ENCODE measurements at places on chromosomes 11 and 22. TPM values are rescaled to one million over a fixed set of nuclear protein-coding genes. Genes with fewer than 3 reads are reported as not detected.

The CABP7 gene
- 0.14 TPM for polyA plus RNA-seq

The SHISA8 gene
- 0.39 TPM for polyA plus RNA-seq

The TSGA10IP gene
- polyA plus RNA-seq: 0.30 TPM

DNA sequence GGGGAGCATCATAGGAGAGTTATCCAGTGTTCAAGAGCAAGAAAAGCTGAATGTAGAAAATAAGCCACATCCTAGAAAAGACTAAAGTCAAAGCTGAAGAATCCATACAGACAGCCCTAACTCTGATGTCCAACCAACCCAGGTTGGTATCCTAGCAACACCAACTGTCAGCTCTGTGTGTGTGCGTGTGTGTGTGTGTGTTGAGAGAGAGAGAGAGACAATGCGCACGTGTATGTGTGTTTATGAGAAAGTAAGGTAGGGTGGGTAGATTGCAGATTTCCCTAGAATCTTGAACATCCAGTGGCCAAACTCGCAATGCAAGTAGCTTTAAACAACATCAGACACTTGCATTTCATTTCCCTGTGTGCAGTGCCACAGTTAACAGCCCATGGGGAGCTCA is 274.9 kb downstream of the FAM181B start:
- DNase-seq: no peak

DNA sequence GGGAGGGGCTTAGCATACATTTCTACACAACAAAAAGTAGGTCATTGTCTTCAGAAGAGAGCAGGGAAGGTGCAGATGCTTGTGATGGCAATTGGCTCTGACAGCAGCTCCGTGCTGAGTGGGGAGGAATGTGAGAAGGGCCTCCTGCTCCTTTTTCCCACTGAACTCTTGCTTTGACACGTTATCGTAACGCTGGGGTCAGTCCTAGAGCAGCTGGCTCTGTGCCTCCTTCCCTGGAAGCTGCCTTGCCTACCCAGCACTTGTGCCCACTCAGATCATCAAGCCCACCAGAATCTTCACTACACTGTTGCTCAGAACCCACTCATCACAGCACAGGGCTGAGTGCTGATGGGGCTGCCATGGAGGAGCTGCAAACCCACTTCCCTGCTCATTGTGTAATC is 14.9 kb upstream of the NAV2 start:
- no peak for DNase-seq

- no peak for DNase-seq
Measured at GRCh38 chr22:27460591-27461347, 340.8 kb downstream of the MN1 start.

The OR52H1 gene
- not detected for polyA plus RNA-seq

The MS4A4A gene
- polyA plus RNA-seq: 7.5 TPM

GRCh38 chr11:1822648-1823375 is 12.0 kb upstream of the SYT8 start:
- no peak for DNase-seq

The OR52A5 gene
- polyA plus RNA-seq: not detected

DNA sequence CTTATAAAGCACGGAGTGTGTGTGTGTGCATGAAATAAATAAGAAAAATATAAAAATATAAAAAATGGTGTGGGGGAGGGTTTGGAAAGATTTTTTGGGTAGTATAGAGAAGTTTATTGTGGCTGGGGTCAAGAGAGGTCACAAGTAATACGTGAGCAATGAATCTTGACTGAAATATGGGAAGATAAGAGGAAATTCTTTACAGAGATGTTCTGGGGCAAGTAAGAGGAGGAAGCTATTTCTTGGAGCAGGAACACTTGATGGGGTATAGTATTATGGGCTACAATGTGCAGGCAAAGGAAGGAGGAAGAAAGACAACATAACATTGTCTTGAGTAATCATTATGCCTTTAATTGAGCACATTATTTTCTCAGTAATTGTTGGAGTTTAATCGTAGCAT is 2.1 kb downstream of the HBD start:
- no peak for DNase-seq

The BTG4 gene
- polyA plus RNA-seq: not detected

- DNase-seq: no peak
Measured at GRCh38 chr11:46099963-46100316, 21.3 kb downstream of the PHF21A start.

- DNase-seq: no peak
Measured at GRCh38 chr22:42000466-42000865, 1.9 kb downstream of the WBP2NL start.

DNA sequence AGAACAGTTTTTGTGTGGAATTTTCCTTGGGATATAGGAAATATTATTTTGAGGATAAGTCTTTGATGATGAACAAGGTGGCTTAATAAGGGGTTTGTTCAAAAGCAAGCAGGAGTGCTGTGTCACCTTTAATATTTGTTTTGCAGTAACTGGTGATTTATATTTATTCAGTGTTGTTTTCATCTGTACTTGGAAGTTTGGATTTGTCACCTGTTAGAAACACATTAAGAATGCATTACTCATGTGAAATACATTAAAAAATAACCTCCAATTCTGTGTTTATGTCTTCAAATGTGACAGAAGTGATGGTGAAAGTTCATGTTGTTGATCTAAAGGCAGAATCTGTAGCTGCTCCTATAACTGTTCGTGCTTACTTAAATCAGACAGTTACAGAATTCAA is 70.5 kb downstream of the DKK3 start:
- DNase-seq: no peak

DNA sequence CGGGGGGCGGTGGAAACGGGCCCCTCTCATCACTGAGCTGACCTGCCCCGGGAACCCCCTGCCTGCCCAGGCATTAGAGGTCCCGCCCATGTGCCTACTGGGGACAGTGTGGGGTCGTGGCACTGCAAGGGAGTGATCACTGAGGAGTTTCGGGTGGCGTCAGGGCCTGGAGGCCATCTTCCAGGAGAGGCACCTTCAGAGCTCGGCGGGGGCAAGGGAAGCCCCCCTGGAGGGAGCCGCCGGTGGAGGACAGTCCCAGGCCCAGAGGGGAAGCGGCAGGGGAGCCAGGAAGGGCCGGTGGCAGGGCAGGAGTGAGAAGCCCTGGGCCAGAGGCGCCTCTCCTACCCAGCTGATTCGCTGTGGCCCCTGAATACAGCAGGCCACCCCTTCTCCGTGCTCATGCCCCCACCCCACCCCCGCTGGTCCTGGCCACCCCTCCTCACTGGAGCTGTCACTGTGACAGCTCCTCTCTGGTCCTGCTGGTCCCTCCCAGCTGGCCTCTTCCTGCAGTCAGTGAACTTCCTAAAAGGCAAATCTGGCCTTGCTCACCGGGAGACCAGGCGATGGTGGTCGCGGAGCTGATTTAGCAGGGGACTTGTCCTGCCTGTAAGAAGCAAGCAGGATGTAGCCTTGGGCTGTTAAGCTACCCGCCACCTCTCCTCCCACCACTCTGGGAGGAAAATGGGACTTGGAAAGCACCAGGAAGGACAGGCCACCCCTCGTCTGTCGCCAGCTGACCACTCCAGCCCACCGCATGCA is 2.0 kb upstream of the MAPK11 start:
- DNase-seq: no peak

GRCh38 chr11:7381937-7382336 is 103.4 kb upstream of the OLFML1 start:
- DNase-seq: no peak

DNA sequence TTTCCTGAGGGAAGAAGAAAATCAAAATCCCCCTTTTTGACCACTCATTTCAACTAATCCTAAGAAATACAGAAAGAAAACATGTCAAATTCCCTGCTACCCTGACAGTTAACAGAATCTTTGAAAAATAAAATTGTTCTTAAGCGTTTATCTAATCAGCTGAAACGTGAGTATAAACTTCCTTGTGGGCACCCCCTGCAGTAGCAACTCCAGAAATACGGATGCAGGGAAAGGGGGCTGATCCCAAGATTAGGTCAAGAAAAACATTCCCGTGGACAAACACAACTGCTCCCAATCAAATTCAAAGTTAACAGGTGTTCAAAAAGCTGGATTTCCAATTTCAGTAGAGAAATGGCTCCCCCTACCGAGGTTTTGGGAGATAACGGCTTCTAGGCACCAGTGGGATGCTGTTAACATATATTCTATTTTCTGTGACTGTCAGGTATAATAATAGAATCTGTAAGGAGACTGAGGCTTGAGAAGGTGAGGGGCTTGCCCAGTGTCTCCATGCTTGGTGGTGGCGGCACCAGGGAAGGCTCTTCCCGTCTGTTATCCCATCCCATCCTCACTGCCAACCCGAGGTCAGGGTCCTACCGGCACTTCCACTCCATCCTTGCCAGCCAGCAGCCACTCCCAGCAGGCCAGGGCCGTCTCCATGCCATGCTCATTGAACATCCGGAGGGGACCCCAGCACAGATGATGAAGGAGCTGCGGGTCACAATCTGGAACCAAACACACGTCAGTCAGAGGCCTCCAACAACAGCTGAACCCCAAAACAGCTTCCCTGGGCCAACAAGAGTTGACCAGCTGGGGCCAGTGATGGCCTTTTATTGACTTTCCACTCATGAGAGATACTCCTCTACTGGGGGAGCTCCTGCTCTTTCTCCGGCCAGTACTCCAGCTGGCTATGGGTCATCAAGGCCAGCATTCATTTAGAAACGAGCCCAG is 32.0 kb upstream of the SERPIND1 start:
- DNase-seq: no peak

The TBX10 gene
- 0.11 TPM for polyA plus RNA-seq

DNA sequence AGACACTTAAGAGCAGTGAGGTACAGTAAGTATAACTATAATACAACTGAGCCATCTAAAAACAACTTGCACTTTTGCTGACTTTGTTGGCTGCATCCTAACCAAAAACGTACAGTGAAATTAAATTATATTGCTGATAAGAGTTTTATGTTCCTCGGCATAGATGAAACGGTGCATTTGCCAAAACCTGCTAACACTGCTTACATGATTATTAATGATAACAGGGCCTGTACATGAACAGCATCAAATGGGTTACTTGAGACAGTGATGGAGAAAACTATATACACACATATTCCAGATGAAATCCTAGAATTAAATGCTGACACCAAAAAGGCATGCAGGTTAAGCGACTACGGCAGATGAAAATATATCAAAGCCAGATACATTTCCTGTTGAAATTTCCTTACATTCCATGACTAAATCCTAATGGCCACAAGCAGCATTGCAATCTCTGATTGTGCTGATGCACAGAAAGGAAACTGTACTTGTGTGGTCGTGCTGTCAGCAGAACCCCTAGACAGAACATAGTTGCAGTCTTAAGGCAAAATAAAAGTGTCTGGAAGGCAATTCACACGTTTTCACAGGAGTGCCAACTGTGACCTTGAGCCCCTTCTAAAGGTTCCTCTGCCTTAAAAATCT is 143.9 kb downstream of the CADM1 start:
- no peak for DNase-seq

- no peak for DNase-seq
Measured at GRCh38 chr22:38305471-38306448, 11.5 kb downstream of the CSNK1E start.

DNA sequence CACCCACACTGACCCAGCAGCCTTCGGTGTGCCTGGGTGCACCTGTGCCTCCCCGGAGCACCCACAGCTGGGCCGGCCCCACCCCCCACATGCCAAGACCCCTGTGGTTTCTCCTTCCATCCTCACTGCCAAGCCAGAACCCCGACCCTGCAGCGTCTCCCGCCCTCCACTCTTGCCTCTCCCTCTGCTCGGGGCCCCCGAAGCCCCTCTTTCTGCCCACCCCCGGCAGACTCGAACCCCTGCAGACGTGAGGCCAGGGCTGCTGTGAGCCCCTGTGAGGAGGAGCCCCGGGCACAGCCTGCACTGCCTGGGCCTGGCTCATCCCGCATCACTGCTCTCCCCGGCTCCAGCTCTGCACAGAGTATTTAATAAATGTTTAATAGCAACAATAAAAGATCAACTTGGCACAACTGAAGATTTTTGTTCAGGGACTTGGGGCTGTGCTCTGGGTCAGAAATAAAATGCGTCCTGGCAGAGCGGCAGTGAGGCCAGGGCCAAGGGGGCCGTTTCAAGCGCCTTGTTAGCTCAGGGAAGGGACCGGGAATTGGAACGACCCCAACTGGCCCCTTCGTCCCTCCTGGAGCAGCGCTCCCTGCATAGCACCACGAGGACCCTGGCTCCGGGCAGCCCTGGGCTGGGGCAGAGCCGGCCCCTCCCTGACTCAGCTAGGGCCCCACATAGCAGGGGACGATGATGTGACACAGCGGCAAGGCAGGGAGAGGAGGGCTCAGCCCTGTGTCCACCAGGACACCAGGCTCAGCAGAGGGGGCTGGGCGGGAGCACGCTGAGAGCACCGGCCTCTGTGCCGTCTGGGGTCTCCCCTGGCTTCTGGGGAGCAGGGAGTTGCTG is 520.8 kb downstream of the BRD1 start:
- no peak for DNase-seq

- DNase-seq: no peak
Measured at GRCh38 chr11:26072614-26073153, 259.2 kb upstream of the ANO3 start.

DNA sequence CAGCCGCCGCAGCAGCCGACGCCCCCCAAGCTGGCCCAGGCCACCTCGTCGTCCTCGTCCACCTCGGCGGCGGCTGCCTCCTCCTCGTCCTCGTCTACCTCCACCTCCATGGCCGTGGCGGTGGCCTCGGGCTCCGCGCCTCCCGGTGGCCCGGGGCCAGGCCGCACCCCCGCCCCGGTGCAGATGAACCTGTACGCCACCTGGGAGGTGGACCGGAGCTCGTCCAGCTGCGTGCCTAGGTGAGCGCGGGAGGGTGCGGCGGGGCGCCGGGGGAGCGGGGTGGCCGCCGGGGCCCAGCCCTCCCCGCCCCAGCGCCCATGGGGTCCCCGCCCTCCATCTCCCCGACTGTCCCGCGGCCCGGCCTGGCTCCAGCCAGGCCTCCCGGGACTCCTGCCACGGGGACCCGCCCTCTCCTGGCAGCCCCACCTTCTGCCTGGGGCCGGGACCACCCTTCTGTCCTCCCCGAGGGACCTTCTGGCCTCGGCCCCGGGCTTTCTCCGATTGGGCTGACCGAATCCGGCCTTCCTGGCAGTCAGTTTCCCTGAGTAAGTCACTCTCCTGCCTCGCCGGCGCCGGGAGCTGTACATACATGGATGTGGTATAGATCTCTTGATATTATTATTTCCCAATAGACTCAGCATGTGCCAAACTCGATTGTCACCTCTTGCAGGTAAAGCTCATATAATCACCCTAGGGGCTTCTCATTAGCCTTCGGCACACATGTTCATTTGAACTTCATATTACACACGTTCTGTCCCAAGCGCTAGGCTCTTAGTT is 720 bp downstream of the PACS1 start:
- DNase-seq: no peak
